ENCODE measurements at places on chromosomes 12 and 14. TPM values are rescaled to one million over a fixed set of nuclear protein-coding genes. Genes with fewer than 3 reads are reported as not detected.

LMBR1L gene
- total RNA-seq: 27.5 TPM

LACRT gene
- total RNA-seq: not detected

- peaks cover 14% of the 10 kb centered on the region for H3K4me1 ChIP-seq
- H3K36me3 ChIP-seq: no peaks in the 10 kb centered on the region
- no peak for DNase-seq
Observed at GRCh38 chr14:54354096-54354495, 42.7 kb upstream of the CDKN3 start.

DIO3 gene
- not detected for total RNA-seq

GRCh38 chr14:47678993-47679392, 3.6 kb upstream of the MDGA2 start:
- no peak overlapping the region for H3K4me3 ChIP-seq
- H3K27me3 ChIP-seq: peaks cover 59% of the 10 kb centered on the region
- H3K36me3 ChIP-seq: no peaks in the 10 kb centered on the region
- H3K27ac ChIP-seq: no peak overlapping the region
- H3K4me1 ChIP-seq: peaks cover 21% of the 10 kb centered on the region

- H3K36me3 ChIP-seq: no peaks in the 10 kb centered on the region
- peaks cover 6% of the 10 kb centered on the region for H3K4me1 ChIP-seq
- no peak overlapping the region for H3K27ac ChIP-seq
- no peak for DNase-seq
Observed at GRCh38 chr12:117836476-117836875, 132.3 kb downstream of the KSR2 start.

GRCh38 chr14:58964598-58964928, 223.9 kb upstream of the DAAM1 start:
- H3K4me1 ChIP-seq: no peaks in the 10 kb centered on the region
- DNase-seq: no peak
- H3K27ac ChIP-seq: no peak overlapping the region
- no peaks in the 10 kb centered on the region for H3K27me3 ChIP-seq
- no peak overlapping the region for H3K4me3 ChIP-seq

KRT6C gene
- total RNA-seq: not detected

GRCh38 chr14:90732139-90732538, 84.1 kb downstream of the TTC7B start:
- H3K27me3 ChIP-seq: no peaks in the 10 kb centered on the region
- peaks cover 9% of the 10 kb centered on the region for H3K36me3 ChIP-seq
- no peak for DNase-seq
- no peak overlapping the region for H3K4me3 ChIP-seq
- peaks cover 10% of the 10 kb centered on the region for H3K4me1 ChIP-seq

DNA sequence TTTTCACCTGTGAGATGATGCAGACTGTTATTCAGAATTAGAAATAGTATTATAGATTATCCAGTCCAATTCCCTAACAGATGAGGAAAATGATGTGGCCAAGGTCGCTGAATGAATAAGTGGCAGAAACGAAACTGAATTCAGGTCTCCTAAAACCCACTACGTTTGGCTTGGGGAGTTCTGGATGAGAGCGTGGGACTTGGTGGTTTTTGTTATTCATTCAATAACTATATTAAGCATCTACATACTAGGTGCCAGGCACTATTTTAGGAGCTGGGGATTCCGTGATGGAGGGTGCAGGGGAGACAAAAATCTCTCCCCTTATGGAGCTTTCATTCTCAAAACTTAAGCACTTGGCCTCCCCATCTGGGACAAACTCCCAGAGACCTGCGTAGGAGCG, 813 bp upstream of the CCDC184 start:
- peak overlapping the region; percentile 82 for H3K4me3 ChIP-seq
- H3K4me1 ChIP-seq: peaks cover 25% of the 10 kb centered on the region
- no peaks in the 10 kb centered on the region for H3K36me3 ChIP-seq
- peak overlapping the region; percentile 74 for H3K27ac ChIP-seq

DNA sequence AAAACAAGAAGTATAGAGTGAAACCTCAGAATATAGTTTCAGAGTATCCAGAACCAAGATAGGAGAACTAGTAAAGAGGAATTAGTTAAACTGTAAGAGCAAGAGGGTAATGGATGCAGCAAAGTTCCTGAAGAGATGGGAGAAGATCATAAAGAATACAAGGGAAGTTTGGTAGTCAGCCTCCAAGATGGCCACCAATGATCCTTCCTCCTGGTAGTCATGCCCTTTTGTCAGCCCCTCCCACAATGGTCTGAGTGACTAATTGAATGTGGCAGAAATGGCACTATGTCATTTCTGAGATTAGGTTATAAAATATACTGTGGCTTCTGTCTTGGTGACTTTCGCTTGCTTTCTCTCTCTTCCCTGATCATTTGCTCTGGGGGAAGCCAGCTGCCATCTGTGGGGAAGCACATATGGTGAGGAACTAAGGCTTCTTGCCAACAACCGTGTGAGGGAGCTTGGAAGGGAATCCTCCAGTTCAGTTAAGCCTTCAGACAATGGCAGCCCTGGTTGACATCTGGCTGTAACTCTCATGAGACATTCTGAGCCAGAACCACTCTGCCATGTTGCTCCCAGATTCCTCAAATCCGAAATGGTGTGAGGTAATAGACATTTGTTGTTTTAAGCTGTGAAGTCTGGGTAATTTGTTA, 55.3 kb upstream of the AMN1 start:
- H3K27me3 ChIP-seq: no peaks in the 10 kb centered on the region
- no peaks in the 10 kb centered on the region for H3K36me3 ChIP-seq

GRCh38 chr14:70254476-70254961, 65.8 kb upstream of the SLC8A3 start:
- H3K4me1 ChIP-seq: no peaks in the 10 kb centered on the region
- no peak for DNase-seq
- no peaks in the 10 kb centered on the region for H3K36me3 ChIP-seq

CPM gene
- total RNA-seq: 6.3 TPM

- H3K27me3 ChIP-seq: no peaks in the 10 kb centered on the region
- no peak overlapping the region for H3K4me3 ChIP-seq
- H3K36me3 ChIP-seq: no peaks in the 10 kb centered on the region
- H3K4me1 ChIP-seq: peaks cover 13% of the 10 kb centered on the region
Observed at GRCh38 chr14:65502676-65503124, 90.2 kb downstream of the FUT8 start.

DNA sequence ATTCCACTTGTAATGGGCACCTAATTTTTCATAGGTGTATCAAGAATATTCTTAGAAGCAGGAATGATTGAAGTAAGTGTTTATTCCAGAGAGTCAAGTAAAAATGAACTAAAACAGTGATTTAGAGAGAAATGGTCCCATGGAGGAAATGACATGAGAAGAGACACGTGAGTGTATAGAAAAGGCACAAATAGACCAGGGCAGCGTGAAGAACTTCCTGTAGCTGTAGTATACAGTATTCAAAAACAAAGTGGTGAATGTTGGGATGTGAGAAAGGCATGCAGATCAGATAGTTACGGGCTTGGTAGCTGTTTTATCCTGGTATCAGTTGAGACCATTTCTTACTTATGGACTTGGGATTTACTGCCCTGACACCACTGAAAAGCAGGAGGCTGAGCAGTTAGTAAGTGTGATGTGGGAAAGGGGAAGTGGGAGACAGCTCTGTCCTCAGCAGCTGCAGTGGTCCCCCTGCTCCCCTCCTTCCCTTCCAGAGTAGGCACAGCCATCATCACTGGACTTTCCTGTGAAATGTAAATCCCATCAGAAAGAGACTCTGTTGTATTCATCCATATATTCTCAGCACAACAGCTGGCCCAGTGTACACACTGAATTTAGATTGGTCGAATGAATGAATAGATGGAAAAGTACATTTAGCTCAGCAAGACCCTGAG, 16.8 kb upstream of the TESPA1 start:
- DNase-seq: no peak
- H3K27ac ChIP-seq: no peak overlapping the region
- peaks cover 64% of the 10 kb centered on the region for H3K27me3 ChIP-seq

DNA sequence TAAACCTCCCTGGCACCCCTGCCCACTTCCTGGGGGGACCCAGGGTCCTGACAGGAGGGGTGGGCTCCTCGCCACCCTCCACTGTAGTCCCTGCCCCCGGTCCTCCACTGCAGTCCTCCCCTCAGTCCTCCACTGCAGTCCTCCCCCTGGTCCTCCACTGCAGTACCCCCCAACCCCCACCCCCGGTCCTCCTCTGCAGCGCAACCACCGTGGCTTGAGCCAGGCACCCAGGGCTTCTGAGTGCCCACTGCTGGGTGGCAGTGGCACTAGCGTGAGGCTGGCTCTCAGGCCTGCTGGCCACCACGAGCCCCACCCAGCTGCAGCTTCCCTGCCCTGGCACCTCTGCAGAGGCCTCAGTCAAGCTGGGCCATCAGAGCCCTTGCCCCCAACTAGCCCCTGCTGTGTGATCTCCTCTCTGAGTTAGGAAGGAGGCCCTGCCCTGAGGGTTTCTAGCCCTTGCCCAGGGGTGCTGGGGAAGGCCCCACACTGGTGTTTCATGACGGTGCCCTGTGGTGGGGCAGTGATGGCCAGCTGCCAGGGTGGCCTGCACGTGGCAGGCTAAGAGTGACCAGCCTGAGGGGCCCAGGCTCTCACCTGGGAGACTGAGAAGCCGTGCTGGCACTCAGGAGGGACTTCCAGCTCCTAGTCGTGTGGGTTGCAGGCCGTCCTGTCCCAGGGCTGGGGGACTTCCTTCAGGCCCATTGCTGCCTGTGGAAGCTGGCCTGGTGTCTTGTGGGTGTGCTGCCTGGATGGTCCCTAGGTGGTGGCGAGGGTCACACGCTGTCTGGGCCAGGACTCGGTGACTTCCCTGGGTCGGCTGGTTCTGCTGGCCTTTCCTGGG, 9.7 kb downstream of the CEP170B start:
- H3K27me3 ChIP-seq: peaks cover 4% of the 10 kb centered on the region
- peaks cover 11% of the 10 kb centered on the region for H3K36me3 ChIP-seq
- no peak overlapping the region for H3K4me3 ChIP-seq
- no peak overlapping the region for H3K27ac ChIP-seq

DNA sequence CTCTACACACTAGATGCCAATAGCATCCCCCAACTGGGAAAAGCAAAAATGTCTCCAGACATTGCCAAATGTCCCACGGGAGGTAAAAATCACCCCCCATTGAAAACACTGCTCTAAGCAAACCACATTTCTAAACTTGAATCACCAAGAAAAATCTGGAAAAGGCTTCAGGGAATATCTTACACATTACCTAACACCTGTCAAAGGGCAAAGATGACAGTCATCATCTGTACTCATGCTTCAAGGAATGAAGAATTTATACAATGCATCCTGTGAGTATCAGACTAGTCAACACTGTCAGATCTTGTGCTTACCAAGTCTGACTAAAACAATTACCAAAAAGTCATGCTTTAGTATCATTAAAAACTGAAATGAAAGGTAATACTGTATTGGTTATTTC, 161.6 kb upstream of the SOX5 start:
- no peak overlapping the region for H3K27ac ChIP-seq
- no peak overlapping the region for H3K4me3 ChIP-seq
- DNase-seq: no peak
- no peaks in the 10 kb centered on the region for H3K27me3 ChIP-seq
- no peaks in the 10 kb centered on the region for H3K36me3 ChIP-seq
